ENCODE measurements at places on chromosomes 3 and 15. TPM values are rescaled to one million over a fixed set of nuclear protein-coding genes. Genes with fewer than 3 reads are reported as not detected.

The GOLGA6L24 gene
- not detected for total RNA-seq

The TM4SF1 gene
- 213 TPM for total RNA-seq

The MINDY4B gene
- total RNA-seq: not detected

The ECT2 gene
- 10.0 TPM for total RNA-seq

The C3orf49 gene
- total RNA-seq: not detected

The AGBL1 gene
- 0.21 TPM for total RNA-seq

The SI gene
- total RNA-seq: not detected

The SMAD6 gene
- total RNA-seq: 92.0 TPM

The ADAMTSL3 gene
- 74.5 TPM for total RNA-seq

The THAP10 gene
- 0.90 TPM for total RNA-seq

The ATP10A gene
- 55.0 TPM for total RNA-seq

The POLQ gene
- 0.63 TPM for total RNA-seq

The ACTC1 gene
- total RNA-seq: 2,067 TPM

The KNL1 gene
- total RNA-seq: 0.42 TPM

The RAD51 gene
- 0.87 TPM for total RNA-seq

The ARHGAP11A gene
- total RNA-seq: 4.3 TPM

The TRPM1 gene
- total RNA-seq: not detected

The AQP9 gene
- 7.9 TPM for total RNA-seq
